Activated CD4-positive, alpha-beta T cell treated with anti-CD3 and anti-CD28 coated beads, Interleukin-2, amount 50 U/mL, for 48 hours (primary cell): ENCODE measurements at places on chromosomes 5 and 9.

GRCh38 chr5:83925321-83925954 is 204.8 kb upstream of the HAPLN1 start:
- DNase-seq, result no peak

GRCh38 chr5:169410996-169411783 is 110.3 kb upstream of the SLIT3 start:
- no peak for DNase-seq

GRCh38 chr5:36359267-36359666 is 57.6 kb upstream of the RANBP3L start:
- no peak for DNase-seq

DNA sequence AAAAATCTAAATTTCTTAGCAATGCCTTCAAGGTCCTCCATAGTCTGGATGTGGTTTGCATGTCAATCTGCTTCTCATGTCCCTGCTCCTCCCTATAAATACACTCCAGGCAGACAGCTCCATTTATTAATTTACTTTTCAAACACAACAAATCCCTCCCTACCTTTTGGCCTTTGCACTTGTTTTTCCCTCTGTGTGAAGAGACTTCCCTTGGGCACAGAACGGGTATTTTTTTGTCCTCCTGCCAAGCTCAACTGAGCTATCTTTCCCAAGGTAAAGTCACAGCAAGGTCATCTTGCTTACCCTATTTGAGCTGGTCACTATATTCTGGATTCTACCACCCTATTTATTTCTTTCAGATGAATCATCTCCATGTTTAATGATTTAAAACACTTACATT is 159.6 kb upstream of the ANKH start:
- no peak for DNase-seq

DNA sequence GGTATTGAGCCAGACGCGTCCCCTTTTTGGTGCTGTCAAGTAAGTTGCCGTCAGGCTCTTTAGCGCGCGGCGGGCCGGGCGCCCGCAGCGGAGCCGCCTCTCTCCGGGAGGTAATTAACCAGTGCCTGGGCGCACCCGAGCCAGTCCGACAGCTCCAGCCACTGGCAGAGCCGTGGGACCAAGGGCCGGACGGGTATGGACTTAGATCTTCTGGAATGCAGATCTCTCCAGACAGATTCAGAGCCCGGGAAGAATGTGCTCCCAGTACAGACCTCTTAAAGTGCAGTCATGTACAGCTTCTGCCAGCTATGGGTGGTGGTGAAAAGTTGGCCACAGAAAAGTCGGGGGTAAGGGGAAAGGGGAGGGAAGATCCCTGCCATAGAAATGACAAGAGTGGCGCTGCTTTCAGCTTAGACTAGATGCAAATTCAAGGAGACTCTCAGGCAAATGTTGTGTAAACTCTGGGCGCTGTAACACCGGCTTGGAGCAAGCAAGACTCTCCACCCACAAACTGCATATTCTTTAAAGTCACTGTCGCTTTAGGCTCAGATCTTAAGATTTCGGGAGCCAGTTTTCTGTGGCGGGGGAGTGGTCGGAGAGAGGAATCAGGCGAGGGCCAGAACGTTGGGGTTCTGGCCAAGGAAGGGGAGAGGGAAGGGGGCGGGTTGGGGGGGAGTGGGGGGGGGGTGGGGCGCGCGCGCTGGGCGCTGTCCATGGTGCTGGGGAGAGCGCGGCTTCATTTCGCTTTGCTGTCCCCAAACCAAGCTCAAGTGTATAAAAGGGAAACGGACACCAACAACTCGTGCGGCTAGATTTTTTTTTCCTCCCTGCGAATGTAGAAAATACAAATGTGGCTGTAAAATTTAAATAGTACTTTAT is 29.2 kb downstream of the NR2F1 start:
- no peak for DNase-seq

DNA sequence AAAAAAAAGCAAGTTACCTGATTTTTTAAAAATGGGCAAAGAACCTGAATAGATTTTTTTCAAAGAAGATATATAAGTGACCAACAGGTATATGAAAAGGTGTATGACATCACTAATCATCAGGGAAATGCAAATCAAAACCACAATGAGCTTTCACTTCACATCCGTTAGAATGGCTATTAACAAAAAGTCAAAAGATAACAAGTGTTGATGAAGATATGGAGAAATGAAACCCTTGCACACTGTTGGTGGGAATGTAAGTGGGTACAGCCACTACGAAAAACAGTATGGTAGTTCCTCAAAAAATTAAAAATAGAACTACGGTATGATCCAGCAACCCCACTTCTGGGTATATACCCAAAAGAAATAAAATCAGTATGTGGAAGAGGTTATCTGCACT is 134.8 kb downstream of the UGCG start:
- DNase-seq, result no peak

DNA sequence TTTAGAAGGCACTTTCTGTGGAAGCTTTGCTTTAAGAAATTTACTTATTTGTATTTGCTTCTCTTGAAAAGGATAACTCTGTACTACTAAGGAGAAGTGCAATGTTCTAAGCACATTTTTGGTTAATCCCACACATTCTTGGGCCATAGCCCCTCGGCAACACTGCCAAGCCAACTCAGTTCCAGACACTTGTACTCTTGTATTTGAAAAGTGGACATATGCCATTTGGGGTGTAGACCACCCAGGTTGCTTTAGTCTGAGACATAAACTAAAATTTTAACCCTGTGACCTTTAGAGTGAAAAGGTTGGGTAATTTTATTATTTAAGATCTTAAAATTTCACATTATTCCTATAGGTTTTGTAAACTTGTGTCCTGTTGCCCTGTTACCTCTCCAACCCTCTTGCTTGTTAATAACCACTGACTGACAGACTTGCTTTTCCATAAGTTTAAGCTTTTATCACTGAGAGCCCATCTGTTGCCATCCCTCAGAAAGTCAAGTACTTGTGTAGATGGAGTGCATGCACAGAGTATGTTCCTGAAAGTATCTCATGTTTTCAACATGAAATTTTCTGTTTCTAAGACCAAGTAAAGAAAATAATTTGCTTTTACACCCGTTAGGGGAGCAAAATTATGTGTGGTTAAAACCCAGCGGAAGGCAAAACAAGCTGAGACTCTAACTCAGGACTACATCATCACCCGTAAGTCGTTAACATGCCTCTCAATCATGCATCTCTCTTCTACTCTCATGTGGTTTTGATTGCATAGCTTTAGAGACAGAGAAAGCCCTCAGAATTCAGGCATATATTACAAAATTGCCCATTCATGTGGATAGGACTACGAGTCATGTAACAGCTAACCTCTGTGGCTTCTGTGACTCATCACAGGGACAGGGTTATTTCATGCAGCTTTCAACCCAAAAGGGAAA is 117.3 kb downstream of the GDNF start:
- DNase-seq, result peak; percentile 15
